ENCODE measurements at places on chromosomes 2 and 18.

DNA sequence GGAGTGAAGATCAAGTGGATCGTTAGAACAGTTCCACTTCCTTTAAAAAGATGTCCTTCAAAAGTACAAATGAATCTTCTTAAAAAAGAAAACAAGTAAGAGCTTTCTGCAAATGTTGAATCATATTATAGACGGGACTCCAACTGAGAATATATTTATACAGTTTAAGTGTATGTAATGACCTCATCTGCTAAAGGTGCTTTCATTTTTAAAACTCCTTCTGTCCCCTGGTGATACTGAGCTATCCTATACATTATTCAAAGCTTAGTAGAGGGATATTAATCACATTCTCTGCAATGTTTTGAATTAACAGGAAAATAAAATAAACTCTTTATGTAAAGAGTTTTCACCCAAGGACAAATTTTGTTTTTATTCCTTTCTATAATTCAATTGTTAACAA, 420.7 kb upstream of the SLC8A1 start:
- no peak for DNase-seq

DNA sequence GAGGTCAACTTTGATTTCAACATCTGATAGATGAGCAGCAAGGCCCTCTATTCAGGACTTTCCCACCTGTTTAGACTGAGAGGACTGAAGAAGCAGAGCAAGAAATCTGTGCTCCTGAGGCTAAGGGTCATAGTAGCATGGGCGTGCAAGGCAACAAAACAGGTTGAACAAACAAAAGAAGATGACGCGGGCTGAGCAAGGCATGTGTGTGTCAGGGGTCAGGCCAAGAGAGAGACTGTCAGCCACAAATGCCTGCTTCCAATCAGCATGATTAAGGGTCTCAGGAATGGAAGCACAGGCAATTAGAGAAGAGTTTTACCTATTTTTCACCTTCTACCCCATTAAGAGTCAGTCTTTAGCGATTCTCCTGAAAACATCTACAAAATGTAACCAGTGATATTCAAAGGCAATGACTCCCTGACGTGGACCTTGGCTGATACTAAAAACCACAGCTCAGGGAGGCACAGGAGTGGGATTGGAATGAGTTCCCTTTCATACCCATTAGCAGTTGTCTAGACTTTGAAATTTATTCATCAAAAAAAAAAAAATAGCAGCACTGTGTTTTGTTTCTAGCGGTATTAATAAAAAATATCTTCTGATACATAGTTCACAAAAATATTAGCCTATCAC, 81.9 kb downstream of the DYNAP start:
- no peak for DNase-seq

DNA sequence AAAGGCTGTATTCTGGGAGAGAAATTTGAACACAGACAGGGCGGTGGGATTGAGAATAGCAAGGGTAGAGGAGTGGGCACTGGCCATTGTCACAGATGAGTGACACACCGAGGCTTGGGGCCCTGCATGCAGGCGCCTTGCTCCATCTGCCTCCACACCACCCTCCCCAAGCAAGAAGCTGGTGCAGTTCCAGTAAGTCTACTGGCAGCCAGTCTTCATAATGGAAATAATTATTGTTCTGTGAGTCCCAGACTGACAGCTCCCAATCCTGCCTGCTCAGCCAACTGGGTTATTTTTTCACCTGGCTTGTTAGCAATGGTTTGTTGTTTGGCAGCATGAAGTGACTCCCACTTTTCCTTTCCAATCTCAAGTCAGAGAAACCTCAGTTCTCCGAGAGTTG, 13.0 kb downstream of the TTC32 start:
- no peak for DNase-seq

DNA sequence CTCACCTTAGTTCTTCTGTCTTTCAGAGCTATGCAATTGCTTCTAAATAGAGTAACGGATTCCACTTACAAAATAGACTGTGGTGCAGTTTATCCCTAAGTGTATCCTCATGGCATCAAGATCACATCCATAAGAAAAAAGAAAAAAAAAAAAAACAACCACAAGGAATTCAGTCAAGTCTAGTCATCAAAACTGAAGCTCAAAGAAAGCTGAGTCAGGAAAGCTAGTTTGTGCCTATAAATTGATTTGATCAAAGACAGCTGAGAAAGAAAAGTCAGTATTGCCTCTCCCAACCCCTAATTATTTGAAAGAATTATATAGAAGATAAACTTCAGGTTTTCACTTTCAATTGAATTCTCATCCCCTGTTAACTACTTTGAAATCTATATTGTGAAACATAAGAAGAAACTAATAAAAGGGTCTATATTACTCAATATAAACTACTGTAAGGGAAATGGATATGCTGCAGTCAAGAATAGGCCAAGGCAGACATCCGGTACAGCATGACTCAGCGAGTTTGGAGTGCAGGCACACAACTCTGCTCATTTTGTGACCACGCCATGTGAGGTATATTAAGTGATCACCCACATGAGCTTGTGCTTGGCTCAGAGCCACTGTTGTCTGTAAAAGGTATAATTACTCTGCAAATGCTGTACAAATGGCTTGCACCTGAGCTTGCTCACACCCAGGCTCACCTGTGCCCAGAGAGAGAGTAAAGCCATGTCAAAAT, 568.1 kb upstream of the CRIM1 start:
- DNase-seq = no peak

DNA sequence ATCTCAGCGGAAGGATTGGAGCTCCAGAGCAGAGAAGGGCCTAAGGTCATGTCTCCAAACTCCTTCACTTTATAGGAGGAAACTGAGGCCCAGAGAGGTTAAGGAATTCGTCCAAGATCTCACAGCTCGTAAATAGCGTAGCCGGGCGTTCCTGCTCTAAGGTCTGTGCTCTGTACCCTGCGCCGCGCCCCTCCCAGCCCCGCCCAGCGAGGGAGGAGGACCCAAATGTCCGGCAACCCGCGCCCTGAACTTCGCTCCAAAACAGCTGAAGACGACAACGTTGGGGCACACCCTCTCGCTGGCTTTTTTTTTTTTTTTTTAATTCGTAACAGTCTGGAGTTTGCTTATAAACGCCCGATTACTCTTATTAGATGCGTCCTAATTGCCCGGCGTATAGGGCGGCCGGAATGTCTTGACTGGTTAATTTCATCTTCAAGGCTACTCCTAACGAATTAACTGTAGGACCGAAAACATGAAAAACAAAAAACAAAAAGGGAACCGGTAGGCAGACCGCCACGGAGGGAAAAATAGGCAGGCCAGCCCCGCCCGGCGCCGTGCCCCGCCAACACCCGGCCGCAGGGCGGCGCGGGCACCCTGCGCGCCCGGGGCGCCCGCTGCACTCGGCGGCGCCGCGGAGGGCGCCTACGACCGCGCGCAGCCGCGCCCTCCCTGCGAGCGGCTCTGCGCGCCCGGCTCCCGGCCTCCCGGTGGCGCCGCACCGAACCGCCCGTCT, 928 bp upstream of the FOSL2 start:
- peak; percentile 61 for DNase-seq

DNA sequence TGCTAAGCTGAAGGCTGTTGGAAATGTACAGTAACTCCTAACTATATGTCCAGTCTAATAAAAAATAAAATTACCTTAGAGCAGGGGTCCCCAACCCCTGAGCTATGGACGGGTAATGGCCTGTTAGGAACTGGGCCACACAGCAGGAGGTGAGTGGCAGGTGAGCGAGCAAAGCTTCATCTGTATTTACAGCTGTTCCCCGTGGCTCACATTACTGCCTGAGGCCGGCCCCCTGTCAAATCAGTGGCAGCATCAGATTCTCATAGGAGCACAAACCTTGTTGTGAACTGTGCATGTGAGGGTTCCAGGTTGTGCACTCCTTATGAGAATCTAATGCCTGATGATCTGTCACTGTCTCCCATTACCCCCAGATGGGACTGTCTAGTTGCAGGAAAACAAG, 73.1 kb upstream of the CXCR4 start:
- no peak for DNase-seq

GRCh38 chr2:19246496-19246895, 111.9 kb downstream of the OSR1 start:
- no peak for DNase-seq

GRCh38 chr2:39524061-39524460, 87.0 kb upstream of the MAP4K3 start:
- DNase-seq = no peak

GRCh38 chr2:218679119-218679518, 7.2 kb downstream of the STK36 start:
- no peak for DNase-seq

DNA sequence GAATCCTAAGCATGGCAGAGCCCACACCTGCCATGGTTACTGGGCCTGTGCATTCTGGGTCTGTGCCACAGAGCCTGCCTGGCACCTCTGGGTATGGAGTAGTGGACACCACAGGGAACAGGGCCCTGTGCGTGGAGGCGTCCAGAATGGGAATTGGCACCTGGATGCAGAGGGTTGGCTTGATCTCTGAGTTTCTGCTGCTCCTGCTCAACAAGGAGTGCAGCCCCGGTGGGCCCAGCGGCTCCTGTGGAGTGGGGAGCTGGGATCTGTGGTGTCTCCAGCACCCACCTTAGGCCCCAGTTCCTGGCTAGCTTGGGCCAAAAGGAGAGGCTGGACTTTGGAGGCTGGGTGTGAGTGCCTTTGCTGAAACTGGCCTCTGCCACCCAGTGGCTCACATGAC, 7.9 kb upstream of the ANKRD62 start:
- no peak for DNase-seq

DNA sequence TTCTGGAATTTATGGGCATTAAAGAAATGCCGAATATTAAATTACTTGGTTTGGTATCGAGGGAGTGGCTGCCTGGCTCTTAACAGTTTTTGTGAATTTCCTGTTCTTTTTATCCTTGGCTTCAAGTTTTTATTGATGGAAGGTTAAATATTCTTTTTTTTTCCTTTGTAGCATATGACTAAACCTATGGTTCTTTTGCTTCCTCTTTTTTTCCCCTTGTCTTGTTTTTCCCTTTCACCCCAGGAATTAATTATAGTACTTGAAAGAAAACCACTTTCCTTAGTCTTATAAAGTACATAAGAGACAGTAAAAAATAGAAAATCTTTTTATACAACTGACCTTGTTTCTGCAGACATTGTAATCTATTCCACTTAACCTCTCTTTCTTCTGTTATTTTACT, 42.4 kb downstream of the MGAT5 start:
- no peak for DNase-seq

DNA sequence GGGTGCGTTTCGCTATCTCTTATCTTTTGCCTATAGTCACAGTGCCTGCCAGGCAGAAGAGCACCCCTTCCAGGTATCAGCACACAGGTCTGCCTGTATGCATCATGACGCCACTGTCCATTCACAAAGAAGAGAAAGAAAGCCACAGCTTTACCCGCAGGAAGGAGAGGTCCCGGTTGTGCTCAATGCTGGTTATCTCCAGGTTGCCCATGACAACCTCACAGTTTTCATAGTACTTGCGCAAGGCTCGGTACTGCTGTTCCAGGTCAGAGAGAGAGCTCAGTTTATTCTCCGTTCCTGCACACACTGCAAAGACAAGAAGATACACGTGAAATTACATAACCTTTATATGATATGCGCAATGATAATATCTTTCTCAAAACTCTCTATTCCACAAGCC, 414.0 kb downstream of the ERBB4 start:
- no peak for DNase-seq

DNA sequence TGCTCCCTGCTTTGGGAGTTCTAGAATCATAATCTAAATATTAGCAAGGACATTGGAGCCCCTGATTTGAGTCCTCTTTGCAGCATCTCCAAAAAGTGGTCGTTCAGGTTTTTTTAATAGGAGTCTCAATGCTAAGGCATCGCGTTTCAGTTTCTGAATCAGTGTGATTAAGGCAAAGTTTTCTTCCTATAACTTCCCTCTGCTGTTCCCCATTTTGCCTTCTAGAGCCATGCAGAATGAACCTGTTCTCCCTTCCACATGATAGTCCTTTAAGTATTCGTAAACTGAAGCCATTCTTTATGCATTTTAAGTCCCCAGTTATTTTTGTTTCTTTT, 159.5 kb downstream of the PTGR3 start:
- no peak for DNase-seq

DNA sequence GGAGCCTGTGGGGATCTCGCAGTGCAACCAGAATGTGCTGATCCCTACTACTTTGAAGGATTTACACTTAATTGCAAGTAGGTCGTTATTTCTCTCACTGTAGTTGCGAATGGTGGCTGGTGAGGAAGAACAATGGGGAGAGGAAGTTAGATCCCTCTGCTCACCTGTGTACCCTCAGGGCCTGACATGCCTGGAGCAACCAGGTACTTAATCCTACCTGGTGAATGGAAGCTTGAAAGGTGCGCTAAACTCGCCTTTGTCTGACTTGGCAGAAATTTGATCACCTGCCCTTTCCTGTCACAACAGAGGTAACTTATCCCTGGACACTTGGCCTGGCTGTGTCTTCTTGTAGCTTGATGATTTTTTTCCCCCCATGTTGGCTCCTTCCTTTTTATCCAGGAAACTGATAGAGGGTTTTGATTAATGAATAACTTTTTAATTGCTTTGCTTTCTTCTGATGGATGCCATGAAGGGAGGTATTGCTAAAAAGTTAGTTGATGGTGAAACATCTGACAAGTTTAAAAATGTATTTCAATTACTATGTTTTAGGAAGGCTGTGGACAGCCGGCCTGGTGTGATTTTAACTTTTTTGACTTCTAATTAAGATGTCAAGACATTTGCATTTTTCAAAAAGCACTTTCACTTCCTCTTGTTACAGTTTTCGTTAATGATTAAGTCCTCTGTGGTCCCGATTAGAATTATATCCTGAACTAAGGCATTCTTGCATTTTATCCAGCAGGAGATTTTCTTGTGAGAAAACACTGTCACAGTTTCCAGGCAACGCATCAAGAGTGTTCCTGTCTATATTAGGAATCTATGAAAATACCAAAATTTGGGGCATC, 9.2 kb downstream of the SGPP2 start:
- DNase-seq = no peak

DNA sequence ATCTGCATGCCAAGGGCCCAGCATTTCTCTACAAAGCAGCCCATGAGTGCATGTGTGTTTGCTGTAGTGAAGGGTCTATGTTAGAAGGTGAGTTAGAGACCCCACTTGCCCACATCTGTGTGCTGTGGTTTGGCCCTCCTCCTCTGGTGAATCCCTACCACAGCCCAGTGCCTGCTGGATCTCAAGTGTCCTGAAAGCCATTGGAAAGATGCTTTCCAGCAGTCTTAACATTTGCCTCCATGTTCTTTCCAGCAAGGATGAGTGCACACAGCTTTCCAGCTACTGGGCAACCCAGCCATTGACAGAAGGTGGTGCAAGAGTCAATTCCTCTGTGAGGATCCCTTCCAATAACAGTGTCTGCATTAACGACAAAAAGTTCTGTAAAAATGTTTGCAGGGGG, 13.6 kb downstream of the CRIM1 start:
- DNase-seq = no peak

Data from GM06990 (cell line).